ELF-1 (cell line): ENCODE measurements at places on chromosomes 2 and 18.

DNA sequence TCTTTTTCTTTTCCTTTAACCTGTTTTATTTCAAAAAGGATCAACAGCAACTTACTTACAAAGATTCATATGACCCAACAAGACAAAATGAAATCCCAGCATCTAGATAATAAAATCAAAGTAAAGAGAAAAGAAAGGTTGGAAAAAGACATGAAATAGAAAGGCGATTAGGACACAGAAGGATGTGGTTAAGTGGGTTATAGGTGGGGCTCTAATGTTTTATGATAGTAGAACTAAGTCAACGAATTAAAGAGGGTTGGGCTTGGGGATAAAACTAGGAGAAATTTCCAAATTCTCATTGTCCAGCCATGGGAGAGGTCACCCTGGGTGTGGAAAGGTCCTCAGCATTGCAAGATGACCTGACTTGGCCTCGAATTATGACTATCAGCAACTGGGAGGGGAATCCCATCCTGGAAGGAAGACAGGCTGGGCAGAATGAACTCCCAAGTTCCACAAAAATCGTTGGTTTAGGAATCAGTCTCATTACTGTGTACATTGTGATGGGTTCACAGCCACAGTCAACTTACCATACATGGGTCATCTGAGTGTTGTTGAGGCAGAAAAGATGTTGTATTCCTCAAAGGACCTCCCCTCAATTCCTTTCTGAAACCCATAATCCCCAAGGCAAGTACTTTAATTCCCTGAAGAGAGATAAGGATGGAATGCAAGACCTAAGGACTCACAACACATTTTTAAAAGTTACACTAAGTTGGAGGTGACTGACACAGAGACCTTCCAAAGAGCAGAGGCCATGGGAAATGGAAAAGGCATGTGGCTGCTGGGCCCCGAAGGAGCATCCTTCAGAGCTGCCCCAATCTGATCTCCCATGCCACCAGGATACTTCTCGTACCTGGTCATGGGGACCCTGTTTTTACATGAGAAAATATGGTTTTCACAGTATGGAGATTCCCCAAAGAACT, 167.6 kb downstream of the UXS1 start:
- peak; percentile 18 for DNase-seq

DNA sequence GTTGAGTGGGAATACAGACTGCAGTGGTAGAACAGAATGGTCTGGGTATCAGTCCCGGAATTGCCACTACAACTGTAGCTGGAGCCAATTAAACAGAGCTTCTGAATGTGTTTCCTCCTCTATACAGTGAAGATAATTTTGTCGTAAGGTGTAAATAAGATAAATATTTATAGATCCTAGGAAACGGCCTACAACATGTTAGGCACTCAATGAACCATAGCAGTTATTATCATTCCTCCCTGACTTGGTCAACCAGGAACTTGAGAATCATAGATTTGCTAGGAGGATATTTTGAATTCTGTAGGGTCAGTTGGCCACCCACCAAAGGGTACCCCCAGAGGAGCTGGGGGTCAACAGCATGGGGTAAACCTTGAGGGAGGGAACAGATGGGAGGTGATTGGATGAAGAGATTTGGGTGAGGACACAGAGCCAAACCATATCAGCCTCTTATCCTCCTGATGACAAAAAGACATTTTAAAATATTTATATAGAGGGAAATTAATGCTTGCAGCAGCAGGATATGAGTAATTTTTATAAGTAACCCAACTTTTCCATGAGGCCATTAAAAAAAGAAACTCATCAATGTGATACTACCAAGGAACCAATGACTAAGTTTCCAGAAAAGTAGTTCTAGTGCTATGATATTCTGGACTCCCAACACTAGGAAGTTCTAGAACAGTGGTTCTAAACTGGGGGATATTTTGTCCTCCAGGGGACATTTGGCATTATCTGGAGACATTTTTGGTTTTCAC, 4.0 kb downstream of the DHRS9 start:
- no peak for DNase-seq

DNA sequence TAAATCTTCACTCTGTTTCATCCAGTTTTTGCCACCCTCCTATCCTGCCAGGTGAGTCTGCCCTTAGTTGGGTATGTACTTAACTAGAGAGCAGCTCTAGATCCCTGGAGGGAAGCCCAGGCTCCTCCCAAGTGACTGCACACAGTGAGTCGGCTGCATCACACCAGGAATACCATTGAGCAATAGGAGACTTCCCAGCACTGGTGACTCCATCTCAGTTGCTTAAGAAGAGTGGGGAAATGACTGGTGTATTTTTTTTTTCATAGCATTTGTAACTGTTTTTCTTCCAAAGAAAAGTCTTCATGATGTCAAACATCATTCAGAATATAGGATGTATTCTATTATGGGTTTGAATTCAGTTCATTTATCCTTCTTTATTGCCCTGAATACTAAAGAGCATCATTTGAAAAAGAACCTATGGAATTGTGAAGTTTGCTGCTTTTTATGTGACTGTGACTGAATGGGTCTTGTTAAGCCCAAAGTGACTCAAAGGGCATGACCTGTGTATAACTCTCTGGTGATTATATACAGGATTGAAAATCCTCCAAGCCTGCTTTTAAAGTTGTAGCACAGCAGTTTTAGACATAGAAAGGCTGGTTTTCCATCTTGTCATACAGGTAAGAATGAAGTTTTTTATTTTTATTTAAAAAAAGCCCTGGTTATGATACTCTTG, 84.3 kb downstream of the MAP3K20 start:
- peak; percentile 22 for DNase-seq

DNA sequence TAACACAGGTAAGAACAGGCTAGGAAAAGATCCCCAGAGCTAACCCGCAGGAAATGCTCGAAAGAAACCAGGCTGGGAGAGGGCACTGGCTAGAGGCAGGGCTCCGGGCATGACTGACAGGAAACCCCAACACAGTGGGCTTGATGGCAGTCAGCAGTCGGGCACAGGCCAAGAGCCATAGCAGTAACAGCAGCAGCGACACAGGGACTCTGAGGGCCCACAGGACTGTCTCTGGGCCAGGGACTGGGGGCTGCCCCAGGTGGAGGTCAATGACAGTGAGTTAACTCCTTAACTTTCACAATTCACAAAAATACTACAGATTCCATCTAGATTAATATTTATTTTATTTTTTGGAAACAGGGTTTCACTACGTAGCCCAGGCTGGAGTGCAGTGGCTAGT, 37.3 kb upstream of the ASPRV1 start:
- DNase-seq = no peak

DNA sequence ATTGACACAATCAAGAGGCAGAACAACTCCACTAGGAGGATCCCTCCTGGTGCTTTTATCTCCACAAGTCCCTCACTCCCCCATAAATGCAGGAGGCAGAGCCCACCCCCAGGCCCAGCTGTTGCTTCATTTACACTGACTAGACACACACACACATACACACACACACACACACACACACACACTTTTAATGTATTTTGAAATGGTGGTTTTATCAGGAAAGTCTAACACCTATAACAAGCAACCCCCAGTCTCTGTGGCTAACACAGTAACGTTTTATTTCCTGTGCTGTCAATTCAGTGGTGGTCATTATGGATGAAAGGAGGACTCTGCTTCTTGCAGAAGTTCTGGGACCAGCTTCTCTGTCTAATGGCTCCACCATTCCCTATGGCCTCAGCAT, 125.4 kb upstream of the FOSL2 start:
- no peak for DNase-seq

GRCh38 chr18:62529597-62529996, 6.8 kb downstream of the ZCCHC2 start:
- no peak for DNase-seq

DNA sequence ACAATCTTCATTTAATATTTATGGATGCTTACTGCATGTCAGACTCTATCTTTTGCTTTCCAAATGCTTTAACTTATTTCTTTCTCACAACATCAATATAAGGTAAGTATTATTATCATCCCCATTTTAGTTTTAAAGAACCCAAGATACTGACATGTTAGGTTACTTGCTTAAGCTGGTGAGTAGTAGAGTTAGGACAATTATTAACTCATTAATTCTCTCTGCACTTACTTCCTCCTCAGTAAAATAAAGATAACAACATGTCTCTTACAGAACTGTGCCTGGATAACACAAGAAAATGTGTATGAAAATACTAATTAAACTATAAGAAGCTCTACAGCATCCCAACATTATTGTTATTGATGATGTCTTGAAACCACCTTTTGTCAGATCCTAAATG, 359.1 kb upstream of the CHST9 start:
- no peak for DNase-seq

DNA sequence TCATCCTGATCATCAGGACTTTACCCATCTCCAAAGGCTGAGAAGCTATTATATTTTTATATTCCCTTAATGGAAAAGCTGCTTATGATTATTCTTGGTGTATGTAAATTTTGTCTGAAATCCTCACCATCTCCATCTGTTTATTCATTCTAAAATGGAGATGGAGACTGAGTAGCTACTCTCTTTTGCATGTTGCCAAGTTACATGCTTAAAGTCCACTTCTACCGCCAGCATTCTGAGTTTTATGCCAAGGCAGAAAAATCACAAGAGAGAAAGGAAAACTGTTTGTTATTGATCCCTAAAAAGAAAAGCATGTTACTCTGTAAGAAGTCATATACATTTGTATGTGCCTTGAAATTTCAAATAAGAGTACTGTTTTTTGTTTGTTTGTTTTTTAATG, 94.4 kb upstream of the NOSTRIN start:
- no peak for DNase-seq

DNA sequence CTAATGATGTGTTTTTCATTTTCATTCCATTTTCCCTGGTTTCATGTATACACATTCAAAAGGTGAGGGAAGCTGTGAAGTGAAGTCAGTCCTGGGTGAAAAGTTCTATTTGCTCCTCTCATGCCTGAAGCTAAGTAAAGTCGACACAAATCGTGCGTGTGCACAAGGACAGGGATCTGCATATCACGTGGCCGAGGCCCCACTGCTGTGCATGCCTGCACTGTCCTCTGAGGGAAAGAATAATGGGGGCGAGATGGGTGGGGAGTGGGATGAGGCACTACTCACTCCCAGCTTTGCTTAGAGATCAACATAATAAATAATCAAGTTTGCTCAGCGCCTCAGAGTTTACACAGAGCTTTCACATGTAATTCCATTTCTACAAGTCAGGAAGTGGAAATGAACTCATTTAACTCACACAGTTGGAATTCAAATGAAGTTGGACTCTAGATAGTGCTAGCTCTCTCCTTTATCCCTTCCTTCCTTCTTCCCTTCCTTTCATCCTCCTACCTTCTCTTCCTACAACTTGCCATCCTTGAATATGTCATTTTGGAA, 5.1 kb upstream of the PTPRM start:
- no peak for DNase-seq

GRCh38 chr2:201182650-201183364, at the start of gene CASP10:
Gene CASP10 (plus strand): TSS chr2:201183141. CDS start chr2:201185778, 2,637 bp downstream.
- DNase-seq = peak; percentile 82

DNA sequence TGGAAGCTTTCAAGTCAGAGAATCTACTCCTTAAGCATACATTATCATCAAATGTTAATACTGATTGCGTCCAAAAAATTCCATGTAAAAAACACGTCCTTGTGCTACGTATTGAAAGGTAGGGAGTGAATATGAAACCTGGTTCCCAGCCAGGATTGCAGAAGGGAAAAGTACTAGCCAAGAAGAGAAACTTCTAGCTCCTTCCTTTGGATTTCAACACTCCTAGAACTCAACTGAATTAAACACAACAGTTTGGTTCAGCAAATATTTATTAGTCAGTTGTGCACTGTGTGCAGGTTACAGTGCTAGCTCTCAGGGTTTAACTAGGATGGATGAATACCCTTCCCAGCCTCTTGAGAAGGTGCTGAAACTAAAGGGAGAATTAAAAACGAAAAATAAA, 33.9 kb upstream of the FHL2 start:
- no peak for DNase-seq

GRCh38 chr2:3478846-3479385, 40.4 kb downstream of the ADI1 start:
- no peak for DNase-seq

GRCh38 chr2:239444626-239445577, 44.1 kb upstream of the HDAC4 start:
- no peak for DNase-seq

GRCh38 chr2:228871012-228871411, 400.1 kb downstream of the PID1 start:
- no peak for DNase-seq

DNA sequence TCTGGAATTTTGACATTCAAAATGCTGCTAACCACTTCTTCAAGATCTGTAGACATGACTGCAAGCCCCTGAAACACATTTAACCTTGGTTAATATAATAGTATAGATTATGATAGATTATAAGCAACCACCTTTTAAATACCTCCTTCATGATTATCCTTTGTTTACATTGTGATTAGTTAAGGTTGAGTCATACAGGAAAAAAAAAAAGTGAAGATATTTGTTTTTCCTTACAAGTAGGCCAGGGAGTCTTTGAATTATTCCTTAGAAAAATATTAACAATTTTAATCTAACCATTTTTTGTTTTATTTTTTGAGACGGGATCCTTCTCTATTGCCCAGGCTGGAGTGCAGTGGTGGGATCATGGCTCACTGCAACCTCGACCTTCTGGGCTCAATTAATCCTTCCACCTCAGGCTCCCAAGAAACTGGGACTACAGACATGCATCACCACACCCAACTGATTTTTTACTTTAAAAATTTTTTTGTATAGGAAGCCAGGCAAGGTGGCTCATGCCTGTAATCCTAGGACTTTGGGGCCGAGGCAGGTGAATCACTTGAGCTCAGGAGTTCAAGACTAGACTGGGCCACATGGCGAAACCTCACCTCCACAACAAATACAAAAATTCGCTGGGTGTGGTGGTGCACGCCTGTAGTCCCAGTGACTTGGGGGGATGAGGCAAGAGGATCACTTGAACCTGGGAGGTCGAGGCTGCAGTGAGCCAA, 99.4 kb downstream of the SLC39A10 start:
- DNase-seq = no peak

DNA sequence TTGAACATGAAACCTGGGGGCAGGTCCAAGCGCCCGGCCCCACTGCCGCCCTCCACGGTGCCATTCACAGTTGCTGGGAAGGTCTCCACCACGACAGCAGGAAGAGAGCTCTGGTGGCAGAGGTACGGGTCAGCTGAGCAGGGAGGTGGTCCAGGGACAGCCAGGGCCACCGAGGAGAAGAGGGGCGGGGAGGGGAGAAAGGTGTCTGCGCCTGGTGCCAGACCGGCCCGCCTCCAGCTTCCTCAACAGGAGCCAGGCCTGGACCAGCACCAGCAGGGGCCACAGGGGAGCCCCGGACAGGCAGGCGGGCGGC, 56.2 kb downstream of the BIN1 start:
- DNase-seq = no peak
